ENCODE measurements at places on chromosomes 16 and 17.

DNA sequence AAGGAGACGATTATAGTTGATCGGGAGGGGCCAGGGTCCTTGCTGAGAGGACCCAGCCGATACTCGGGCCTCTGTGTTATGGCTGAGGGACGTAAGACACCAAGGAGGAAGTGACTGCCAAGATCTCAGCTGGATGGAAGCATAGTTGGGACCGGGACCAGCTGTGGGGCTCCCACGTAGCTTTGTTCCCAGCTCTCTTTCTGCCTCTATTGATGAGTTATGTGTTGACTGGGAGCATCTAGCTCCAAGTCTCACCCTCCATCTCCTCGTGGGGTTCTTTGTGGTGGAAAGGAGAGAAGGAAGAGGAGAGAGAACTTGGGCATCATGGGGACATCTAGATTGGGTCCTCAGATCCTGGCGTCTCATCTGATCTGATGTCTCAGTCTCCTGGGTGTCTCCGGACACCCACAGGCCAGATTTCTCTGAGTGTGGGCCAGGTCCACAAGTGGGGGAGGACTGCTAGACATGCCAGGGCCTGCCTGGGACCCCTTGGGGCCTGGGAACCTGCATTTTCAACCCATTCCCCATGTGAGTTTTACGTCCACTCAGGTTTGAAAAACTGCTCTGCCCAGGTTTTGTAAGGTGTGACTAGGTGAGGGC is 1.0 kb downstream of the MGRN1 start:
- no peak for DNase-seq

- peak; percentile 80 for DNase-seq
Measured at GRCh38 chr17:38982858-38983746, 15.9 kb upstream of the FBXO47 start.

DNA sequence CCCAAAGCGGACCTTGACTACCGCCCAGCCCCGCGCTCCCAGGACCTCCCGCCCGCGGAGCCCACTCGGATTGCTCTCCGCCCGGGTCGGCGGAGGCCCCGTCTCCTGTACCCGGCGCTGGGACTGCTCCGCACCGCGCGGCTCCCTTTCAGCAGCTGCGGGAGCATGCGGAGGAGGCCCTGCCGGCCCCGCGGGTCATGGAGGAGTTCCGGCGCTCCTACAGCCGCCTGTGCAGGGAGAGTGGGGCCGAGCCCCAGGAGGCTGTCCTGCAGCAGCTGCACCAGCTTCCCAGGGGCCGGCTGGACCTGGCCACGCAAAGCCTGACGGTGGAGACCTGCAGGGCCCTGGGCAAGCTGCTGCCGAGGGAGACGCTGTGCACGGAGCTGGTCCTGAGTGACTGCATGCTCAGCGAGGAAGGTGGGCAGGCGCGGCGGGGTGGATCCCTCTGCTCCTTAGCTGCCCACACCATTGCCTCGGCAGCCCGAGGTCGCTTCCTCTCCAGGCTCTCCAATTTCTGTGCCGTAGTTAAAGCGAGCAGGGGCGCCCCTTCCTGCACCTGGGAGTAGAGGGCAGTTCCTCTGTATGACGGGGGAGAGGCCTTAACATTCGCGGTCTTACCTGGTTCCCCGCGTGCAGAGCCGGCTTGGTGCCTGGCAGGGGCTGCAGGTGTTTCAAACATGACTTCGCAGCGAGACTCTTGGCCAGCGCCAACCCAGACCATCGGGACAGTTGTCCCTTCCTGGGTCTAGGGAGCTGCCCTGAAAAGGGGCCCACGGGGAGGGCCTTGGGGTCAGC is 539 bp downstream of the LRRC45 start:
- no peak for DNase-seq

DNA sequence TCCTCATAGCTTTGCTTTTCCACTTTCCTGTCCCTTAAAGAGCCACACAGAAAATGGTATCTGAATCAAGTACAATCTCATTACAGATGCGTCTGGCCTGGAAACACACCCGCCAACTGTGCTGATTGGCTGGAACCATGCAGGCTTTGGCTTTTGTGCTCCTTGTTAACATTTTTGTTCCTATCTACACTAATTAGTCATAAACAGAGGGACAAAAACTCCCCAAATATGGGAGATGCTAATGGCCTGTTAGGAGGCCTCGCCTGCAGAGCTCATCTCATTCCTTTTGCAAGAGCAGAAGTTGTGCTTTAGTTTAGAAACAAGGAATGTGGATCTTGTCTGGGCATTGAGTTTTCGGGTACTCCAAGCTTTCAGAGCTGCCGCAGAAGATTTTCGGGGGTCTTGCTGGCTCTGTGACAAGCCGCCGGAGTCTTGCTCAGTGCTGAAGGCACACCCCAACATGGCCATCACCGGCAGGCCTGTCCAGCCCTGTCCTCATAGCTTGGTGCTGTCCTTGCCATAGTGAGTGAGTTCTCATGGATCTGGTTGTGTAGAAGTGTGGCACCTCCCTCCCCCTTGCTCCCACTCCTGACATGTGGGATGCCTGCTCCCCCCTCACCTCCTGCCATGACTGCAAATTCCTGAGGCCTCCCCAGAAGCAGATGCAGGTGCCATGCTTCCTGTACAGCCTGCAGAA is 69.8 kb downstream of the METRNL start:
- no peak for DNase-seq

DNA sequence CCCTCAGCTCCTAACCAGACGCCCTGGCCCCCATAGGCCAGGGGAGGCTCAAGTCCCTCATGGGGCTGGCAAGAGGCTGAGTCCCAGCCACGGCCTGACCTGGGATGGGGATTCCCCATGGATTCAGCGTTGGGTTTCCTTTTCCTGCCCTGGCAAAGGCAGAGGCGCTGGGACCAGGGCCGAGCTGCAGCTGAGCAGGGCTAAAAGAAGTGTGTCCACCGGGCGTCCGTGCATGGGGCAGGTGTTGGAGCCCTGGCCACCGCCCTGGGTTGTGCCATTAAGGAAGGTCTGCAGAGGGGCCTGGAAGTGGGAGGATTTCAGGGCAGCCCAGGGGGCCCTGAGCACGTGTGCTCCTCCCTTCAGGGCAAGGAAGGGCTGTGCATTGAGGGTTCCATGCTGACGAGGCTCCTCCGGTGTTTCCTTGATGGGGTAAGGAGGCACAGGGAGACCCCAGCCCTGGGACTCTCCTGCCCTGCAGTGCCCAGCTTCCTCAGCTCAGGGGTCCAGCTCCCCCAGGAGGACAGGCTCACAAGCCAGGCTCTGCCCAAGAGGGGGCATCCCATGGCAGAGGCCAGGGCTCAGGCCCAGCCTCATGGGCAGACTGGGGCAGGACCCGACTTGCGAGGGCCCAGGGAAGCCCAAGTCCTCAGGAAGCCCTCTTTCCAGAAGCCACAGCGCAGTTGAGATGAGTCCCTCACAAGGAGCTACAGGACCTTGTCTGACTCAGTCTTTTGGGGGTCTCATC is 10.1 kb downstream of the TBC1D26 start:
- DNase-seq: no peak

DNA sequence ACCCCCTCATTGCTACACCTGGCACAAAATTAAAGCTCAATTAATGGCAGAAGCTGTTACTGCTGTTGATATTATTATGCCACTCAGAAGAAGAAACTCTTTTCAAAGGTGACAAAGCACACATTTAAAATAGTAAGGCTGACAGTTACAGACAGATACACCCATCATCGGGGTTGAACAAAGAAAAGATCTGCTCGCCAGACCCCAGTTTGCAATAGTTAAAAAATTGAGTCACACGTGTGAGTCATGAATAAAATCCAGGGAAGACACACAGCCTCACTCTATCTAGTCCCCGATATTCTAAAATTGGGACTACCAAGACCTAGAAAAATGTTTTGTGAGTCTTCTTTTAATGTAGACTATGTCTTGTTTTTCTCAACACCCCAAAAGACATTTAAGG is 330.0 kb upstream of the SOX9 start:
- no peak for DNase-seq

- DNase-seq: peak; percentile 91
Measured at GRCh38 chr16:21260870-21261791, 17.0 kb downstream of the CRYM start.

GRCh38 chr16:14502932-14503741 is 126.9 kb downstream of the PARN start:
- peak; percentile 60 for DNase-seq

GRCh38 chr17:82160075-82160474 is 52.6 kb downstream of the CCDC57 start:
- DNase-seq: no peak

GRCh38 chr16:69166946-69167930 is 19.7 kb upstream of the SNTB2 start:
- no peak for DNase-seq

- no peak for DNase-seq
Measured at GRCh38 chr16:1961651-1962067, 2.3 kb downstream of the NDUFB10 start.

- no peak for DNase-seq
Measured at GRCh38 chr17:30225919-30226553, 9.5 kb downstream of the SLC6A4 start.

- no peak for DNase-seq
Measured at GRCh38 chr16:8260140-8260539, 330.2 kb downstream of the TMEM114 start.

- no peak for DNase-seq
Measured at GRCh38 chr16:22030087-22030812, 22.3 kb downstream of the MOSMO start.

DNA sequence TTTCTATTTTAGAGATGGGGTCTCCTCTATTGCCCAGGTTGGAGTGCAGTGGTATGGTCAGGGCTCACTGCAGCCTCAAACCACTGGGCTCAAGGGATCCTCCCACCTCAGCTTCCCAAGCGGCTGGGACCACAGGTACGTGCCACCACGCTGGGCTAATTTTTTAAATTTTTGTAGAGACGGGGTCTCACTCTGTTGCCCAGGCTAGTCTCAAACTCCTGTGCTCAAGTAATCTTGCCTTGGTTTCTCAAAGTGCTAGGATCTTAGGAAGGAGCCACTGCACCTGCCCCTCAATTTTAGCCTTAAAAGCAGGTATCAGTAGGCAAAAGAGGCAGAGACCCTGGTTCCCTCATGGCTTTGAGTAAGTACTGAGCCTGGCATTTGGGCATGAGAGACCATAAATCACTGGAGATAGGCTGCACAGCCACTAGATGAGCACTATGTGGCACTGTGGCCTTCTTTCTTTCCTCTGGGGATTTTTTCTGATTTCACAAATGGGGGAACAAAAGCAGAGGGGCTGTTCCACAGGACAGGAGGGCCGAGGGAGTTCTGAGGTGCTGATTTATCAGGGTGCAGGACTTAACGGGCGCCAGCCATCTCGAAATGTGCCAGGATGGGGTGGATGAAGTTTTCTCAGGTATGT is 82.2 kb downstream of the PLXDC1 start:
- DNase-seq: peak; percentile 46

DNA sequence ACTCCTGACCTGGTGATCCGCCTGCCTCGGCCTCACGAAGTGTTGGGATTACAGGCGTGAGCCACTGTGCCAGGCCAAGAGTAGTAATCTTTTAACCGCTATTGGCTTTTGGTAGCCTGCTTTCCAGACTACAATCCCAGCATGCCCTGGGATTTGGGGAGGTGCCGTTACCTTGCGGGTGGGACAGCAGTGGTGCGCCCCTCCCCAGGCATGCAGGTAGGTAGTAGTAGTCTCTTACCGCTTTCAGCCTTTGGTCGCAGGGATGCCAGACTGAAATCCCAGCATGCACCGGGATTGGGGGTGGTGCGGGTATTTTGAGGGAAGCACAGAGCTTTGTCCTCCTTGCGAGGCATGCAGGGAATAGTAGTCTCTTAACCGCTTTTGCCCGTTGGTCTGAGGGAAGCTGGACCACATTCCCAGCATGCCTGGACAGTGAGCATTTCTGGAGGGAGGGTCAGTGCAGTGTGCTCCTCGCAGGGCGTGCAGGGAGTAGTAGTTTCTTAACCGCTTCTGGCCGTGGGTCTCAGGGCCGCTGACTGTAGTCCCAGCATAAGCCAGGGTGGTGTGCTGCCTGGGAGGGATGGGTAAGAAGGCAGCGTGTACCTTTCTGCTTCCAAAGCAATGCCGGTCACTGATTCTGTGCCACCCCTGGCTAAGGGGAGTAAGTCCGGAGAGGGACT is 1686.8 kb downstream of the TP53TG3F start:
- DNase-seq: no peak

- no peak for DNase-seq
Measured at GRCh38 chr17:79113699-79114457, 39.3 kb downstream of the ENGASE start.

DNA sequence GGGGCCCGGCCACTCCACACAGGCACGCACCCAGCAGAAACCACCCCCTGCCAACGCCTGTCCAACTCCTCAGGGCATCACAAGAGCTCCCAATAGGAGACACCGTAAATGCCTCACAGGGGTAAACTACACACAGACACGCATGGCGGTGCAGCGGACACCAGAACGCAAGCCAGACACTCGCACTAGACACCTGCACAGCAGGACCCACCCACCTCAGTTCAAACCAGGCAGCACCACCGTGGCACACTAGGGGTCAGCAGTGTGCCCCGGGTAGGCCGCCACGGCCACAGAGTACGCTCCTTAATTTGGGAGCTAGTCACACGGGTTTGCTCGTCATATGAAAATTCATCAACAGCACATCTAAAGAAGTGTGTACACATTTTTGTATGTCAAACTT is 3.4 kb downstream of the SLC38A10 start:
- DNase-seq: peak; percentile 21

GRCh38 chr16:87848676-87849345 is 20.5 kb downstream of the SLC7A5 start:
- no peak for DNase-seq

DNA sequence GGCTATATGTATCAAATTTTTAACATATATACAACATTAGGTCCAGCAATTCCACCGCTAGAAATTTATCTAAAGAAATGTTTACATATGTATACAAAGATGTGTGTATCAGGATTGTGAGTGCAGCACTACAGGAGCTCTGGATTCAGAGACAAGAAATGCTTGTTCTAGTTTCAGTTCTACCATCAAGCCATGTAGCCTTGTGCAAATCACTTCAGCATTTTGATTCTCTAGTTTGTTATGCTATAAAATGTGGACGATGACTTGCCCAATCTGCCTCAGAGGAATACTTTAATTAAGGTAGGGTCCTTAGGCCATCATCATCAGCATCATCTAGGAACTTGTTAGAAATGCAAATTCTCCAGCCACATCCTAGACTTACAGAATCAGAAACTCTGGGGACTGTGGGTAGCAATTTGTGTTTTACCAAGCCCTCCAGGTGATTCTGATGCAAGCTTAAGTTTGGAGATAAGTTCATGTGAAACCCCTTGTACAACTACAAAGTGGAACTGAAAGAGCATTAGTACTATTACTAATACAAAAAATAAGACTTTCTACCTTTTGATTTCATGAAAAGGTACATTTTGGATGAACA is 131.2 kb upstream of the CORO6 start:
- DNase-seq: no peak

DNA sequence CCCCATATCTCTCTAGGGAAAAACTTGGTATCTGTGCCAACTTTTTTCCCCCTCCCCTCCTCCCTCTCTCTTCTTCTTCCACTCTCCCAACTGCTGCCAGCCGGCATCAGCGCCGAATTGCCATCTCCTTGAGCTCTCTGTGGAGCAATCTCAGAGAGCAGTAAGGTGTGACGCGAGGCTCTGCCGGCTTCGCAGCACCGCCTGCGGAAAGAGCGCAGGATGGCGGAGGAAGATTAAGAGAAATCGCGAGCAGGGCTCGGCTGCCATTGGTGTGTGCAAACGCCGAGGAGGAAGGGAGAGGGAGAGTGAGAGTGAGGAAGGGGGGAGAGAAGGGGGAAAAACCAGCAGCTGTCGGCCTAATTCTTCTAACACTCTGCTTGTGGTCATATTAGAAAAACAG is 44.2 kb downstream of the NEUROD2 start:
- DNase-seq: no peak

GRCh38 chr17:72145962-72146361 is 25.1 kb downstream of the SOX9 start:
- DNase-seq: no peak

Data from OCI-M1 (cell line).